ENCODE measurements at places on chromosomes 5 and 9. TPM values are rescaled to one million over a fixed set of nuclear protein-coding genes. Genes with fewer than 3 reads are reported as not detected.

- no peaks in the 10 kb centered on the region for H3K36me3 ChIP-seq
- no peaks in the 10 kb centered on the region for H3K27me3 ChIP-seq
- no peak overlapping the region for H3K4me3 ChIP-seq
- DNase-seq, result no peak
- H3K4me1 ChIP-seq, result no peaks in the 10 kb centered on the region
These were observed 147.1 kb downstream of the CDH10 start for GRCh38 chr5:24497591-24498157.

DNA sequence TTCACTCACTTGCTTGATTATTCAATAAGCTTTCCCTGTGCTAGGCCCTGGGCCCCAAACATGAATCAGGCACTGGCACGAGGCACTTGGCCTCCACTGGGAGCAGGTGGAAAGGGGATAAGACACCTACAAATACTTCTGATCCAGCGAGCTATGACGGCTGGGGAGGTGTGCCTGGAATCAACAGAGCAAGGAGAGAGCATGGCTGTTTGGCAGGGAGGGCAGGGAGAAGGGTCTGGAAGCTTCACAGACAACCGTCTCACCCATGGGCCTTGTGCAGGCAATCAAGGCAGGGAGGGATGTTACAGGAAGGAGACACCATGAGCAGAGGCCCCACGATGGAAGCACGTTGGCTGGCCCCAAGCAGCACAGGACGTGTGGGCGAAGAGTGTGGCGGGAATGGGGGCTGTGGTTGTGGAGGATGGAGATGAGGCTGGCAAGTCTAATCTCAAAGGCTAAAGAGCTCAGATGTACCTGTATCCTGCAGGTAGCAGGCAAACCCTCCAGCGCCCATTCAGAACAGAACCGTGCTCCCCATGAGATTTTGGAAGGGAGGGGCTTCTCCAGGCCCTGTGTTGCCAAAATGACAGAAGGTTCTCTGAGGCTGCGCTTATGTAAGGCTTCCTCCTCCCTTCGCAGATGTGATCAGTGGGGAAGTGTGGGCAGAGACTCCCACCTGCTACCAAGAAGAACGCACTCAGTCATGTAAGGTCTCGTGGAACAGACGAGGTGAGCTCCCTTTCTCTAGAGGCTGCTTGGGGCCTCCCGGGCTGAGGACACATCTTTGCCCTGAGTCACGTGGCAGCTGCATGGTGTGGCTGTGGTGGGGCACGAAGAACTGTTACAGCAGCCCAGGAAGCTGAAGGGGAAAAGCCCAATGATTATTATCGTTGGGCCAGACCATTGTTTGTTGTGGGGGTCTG, 189.7 kb downstream of the DAB2IP start:
- H3K27ac ChIP-seq, result peak overlapping the region; percentile 63
- peaks cover 16% of the 10 kb centered on the region for H3K4me1 ChIP-seq
- H3K4me3 ChIP-seq, result no peak overlapping the region
- peak; percentile 81 for DNase-seq

The TAF11L5 gene
- total RNA-seq, result not detected

GRCh38 chr5:100668511-100668910, 133.3 kb downstream of the FAM174A start:
- no peak overlapping the region for H3K4me3 ChIP-seq
- no peak overlapping the region for H3K27ac ChIP-seq
- no peaks in the 10 kb centered on the region for H3K36me3 ChIP-seq
- H3K27me3 ChIP-seq, result no peaks in the 10 kb centered on the region
- H3K4me1 ChIP-seq, result peaks cover 5% of the 10 kb centered on the region

DNA sequence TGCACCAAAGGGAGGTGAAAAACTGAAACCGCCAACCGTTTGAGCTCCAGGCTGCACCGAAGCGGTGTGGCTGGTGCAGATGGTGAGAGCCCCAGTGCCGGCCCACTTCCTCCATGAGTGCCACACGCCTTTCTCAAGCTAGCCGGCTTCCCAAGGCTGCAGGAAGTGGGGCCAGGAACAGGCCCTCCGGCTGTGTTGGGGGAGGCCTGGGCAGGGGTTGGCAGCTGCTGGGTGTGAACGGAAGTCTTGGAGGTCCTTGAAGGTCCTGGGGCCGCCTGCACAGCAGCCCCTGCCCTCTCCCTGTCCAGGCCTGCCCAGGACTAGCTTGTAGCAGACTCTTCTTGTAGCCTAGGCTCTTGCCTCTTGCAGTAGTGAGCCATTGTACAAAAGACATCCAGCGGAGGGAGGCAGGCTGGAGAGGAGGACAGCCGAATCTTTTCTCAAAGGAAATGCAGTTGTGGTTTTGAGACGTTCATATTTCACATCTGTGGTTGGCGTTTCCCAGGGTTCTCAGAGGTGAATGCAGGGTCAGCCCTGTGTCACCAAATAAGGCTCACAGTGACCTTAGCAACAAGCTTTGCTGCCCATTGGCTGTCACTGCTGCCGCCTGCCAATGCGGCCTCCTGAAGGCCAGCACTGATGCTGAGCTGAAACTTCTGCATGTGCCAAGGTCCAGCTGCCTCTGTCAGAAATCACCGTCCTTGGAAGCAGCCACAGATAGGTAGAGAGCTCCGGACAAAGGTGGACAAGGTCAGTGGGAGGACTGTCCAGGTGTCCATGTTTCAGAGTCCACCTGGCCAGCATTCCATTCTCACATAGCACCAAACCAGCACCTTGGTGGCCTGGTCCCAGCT, 23.9 kb downstream of the IRF1 start:
- H3K36me3 ChIP-seq, result peaks cover 20% of the 10 kb centered on the region
- peak overlapping the region; percentile 66 for H3K4me3 ChIP-seq
- peaks cover 87% of the 10 kb centered on the region for H3K4me1 ChIP-seq

GRCh38 chr5:102229685-102230084, 66.4 kb downstream of the SLCO4C1 start:
- peaks cover 8% of the 10 kb centered on the region for H3K4me1 ChIP-seq
- no peak overlapping the region for H3K4me3 ChIP-seq
- H3K36me3 ChIP-seq, result no peaks in the 10 kb centered on the region
- no peak overlapping the region for H3K27ac ChIP-seq
- no peaks in the 10 kb centered on the region for H3K27me3 ChIP-seq
- DNase-seq, result no peak

GRCh38 chr9:23307731-23308513, 518.1 kb downstream of the ELAVL2 start:
- H3K36me3 ChIP-seq, result no peaks in the 10 kb centered on the region
- DNase-seq, result no peak
- H3K4me1 ChIP-seq, result no peaks in the 10 kb centered on the region
- H3K4me3 ChIP-seq, result no peak overlapping the region

The PCDHGA9 gene
- 0.09 TPM for total RNA-seq

DNA sequence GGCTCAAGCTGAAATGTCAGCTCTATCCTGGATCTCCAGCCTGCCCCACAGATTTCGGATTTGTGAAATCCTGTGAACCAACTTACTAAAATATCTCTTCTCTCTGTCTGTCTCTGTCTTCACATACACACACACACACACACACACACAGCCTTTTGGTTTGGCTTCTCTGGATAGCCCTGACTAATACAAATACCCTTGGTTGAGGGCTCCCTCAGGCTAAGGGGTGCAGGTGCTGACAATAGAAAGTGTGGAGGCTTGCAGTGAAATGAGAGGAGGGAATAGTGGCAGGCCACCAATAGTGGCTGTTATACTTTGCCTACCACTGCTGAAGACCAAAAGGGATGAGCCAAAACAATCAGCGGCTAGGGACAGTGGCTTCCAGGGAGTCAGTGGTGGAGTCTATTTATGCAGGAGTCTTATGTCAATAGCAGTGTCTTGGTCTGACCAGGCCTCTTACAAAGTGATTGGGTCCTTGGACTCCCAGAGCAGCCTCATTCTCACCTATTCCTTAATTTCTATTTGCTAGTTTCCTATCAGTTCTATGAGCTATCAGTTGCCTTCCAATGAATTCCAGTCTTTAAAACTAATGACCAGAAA, 93.2 kb upstream of the GAS1 start:
- no peak for DNase-seq
- H3K36me3 ChIP-seq, result no peaks in the 10 kb centered on the region
- H3K27ac ChIP-seq, result no peak overlapping the region
- H3K4me3 ChIP-seq, result no peak overlapping the region
- peaks cover 7% of the 10 kb centered on the region for H3K27me3 ChIP-seq

- DNase-seq, result no peak
- H3K27ac ChIP-seq, result peak within 1 kb of the TSS; percentile 75
- peak within 1 kb of the TSS; percentile 70 for H3K4me3 ChIP-seq
- H3K27me3 ChIP-seq, result no peaks in the 10 kb centered on the region
- peaks cover 21% of the 10 kb centered on the region for H3K4me1 ChIP-seq
These were observed at the start of gene LCN10 for GRCh38 chr9:136742591-136743391. Gene LCN10, minus strand, starts transcription at chr9:136742940. Its CDS starts 37 bp downstream, at chr9:136742903.

Data from activated CD8-positive, alpha-beta T cell treated with anti-CD3 and anti-CD28 coated beads for 36 hours (primary cell).